ENCODE measurements at places on chromosomes 1 and 21.
A peak's percentile ranks its signal among the peaks of the same experiment; 100 is the strongest.

GRCh38 chr1:41101076-41101475, 79.6 kb upstream of the SLFNL1 start:
- no peak for DNase-seq

DNA sequence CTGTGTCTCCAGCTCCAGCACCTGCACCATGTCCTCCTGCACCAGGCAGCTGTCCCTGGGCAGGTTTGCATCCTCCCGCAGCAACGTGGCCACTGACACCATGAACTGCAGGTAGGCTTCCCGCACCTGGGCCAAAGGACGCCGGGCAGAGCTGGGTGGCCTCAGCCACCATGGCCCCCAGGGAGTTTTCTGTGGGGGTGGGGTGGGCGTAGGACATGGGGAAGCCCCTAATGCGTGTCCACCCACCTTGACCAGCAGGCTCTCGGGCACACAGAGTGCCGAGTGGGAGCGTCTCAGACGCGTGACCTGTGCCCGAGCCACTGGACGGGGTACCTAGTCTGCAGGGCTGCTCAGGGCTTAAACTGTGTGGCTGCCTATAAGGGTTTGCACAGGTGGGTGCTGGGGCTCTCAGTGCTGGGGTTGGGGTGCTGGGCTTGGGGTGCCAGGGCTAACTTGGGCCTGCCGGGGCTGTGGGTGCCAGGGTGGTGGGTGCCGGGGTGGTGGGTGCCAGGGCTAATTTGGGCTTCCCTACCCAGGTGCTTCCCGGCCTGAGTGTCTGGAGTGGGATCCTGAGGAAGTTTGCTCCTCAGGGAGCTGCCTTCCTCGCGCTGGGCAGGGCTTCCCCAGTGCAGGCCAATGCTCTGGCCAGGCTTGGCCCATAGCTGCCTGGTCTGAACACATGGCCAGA, 17.7 kb downstream of the PRXL2B start:
- DNase-seq: no peak

- peak; percentile 49 for DNase-seq
These were observed 89.8 kb downstream of the TRIM11 start for GRCh38 chr1:228316589-228317387.

- DNase-seq: peak; percentile 60
These were observed 19.9 kb upstream of the ZNF678 start for GRCh38 chr1:227543283-227544066.

DNA sequence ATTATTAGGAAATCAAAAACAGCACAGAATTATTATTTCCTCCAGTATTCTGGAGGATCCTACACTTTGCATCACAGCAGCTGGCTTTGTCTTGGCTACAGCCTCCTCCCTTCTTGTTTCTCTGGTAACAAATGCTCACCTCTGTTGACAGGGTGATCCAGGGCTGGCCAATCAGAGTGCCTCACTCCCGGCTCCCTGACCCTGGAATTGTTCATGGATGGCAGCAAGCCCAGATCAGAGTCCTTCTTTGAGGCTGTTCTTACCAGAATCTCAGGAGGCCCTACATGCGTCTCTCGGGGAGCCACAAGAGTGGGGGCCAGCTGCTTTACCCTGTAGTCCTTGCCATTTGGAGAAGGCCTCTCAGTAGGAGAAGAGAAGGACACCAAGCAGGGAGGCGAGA, 48.4 kb upstream of the IGSF5 start:
- no peak for DNase-seq

DNA sequence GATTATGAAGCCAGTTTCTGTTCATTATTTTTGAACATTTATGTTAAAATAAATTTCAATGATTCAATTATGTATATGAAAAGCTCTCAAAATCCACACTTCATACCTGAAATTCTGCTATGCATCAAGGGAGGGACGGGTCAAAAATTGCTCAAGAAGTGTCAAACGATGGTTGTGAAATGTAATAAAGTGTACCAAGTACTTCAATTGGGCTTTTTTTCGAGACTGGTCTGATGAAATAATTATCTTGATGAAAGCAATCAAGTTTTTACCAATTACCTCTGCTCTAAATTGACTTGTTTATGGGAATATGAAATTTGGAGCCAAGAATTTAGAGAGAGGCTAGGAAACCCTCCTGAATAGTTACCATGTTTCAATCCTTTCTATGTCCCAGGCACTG, 7.9 kb downstream of the OSCP1 start:
- no peak for DNase-seq

DNA sequence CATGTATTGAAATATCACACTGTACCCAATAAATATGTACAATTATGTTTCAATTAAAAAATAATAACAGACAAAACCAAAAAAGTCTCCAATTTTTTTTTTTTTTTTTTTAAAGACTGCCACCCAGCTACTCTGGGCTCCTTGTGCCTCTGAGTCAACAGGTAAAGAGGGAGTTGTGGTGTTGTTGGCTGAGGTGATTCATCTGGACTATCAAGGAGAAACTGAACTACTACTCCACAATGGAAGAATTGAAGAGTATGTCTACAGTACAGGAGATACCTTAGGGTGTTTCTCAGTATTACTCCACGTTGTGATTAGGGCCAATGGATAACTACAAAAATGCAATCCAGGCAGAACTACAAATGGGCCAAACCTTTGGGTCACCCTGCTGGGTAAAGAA, 67.9 kb downstream of the SCMH1 start:
- no peak for DNase-seq

DNA sequence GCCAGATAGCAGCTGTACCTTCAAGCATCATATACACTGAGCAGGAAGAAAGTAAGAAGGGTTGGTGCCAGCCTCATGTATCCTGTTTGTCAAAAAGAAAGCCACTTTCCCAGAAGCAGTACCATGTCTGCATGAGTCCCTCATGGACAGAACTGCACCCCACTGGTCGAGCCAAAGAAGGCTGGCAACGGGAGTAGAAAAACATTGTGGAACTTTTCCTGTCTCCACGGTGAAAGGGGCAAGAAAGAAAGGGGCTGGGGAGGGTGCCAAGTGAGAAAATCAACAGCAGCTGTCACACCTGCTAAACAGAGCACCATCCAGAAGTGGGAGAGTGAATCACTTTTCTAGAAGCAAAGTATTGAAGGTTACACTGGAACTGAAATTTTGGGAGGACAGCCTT, 621.7 kb downstream of the LMO4 start:
- DNase-seq: no peak

- DNase-seq: peak; percentile 31
These were observed 43.8 kb downstream of the RUNX3 start for GRCh38 chr1:24886241-24886640.

DNA sequence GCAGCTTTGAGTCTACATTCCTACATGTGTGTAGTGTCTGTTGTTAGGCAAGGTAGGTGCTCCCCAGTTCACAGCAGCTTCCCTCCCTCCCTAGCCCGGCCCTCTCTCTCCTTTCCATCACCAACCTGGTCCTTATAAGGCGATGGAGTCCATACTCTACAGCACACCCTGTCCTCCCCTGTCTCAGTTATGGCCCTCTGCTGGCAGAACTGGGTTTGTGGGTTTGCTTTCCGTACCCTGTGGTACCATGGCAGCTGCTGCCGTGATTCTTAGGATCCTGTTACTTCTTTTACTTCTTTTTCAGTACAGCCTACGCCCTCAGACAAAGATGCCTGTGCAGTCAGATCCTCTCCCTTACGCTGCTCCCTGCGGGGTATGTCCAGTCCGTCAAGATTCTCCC, 31.7 kb downstream of the AK5 start:
- DNase-seq: peak; percentile 64

- no peak for DNase-seq
These were observed at the start of gene TMCO2 for GRCh38 chr1:40247655-40248054. Gene TMCO2, plus strand, starts transcription at chr1:40247937. Its CDS starts 57 bp downstream, at chr1:40247994.

DNA sequence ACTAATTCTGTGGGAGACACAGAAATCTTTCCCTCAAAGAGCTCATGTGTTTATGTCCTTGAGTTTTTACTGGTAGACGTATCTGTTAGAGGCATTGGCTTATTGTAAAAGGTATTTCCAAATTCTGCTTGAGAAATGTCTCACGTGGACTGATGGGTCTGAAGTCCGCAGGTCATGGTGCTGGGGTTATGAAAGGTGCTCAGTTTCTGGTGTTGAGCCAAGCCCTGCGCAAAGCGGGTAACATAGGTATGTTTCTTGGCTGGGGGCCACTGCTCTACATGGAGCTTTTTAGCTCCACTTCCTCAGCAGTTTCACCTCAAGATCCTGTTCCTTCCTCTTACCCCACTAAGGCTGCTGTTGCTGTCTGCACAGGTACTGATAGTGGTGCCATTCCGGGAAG, 10.8 kb downstream of the UTP25 start:
- DNase-seq: no peak

DNA sequence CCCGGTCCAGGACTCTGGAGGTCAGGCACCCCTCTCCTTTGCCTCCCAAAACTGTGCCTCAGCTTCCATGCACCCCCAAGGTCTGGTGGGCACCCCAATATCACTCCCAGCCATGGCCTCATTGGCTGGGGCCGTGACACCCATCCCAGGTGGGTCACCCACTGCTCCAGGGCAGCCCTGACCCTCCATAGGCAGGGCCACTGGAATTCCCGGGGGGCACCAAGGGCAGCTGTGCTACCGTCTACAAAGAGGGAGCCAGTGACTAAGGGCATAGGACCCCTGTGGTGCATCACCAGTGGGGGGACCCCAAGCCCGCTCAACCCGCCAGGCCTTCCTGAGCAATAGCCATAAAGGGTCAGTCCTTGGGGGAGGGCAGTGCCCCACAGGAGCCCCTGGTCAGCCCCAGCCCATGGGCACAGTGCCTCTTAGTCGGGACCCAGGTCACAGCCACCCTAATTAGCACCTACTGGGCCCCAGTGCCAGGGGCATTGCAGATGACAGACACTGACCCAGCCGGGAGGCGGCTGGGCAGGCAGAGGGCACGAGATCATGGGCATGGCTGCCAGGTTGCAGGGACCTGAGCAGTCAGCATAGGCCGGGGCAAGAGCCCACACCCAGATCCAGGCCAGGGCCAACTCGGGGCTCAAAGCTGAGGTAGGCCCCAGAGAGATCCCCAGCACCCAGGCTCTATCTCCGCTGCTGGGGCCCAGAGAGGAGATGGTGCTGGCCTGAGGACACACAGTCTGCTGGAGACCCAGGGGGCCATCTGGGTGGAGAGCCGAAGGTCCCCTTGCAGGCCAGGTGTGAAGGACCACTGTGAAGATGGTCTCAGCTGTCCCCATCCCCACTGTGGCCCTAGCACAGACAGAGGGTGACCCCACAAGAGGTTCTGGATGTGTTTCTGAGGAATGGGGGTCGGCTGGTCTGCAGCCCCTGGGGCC, 19.0 kb upstream of the ARF1 start:
- DNase-seq: peak; percentile 60

DNA sequence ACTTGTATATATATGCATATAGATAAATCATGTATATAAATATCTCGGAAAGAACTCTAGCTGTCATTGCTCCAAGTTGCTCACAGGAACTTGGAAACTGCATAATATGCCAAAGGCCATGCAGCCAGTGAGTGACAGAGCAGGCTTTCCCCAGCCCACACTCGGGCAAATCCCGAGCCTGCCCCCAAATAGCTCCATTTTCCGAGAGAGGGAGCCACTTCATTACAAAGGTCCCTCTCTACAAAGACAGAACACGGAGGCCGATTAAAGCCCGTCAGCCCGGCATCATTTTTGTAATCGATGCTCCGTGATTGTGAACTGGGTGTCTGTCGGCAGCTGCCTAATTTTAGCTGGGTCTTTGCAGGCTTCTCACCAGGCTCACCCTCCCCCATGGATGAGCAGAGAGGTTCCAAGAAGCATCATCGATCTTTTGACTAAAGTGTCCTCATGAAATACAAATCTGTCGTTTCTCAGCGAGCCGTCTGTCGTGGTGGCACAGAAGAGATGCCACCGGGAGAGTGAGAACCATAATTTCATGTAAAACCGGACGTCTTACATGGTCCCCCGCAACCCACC, 663.9 kb downstream of the PTPRU start:
- no peak for DNase-seq

GRCh38 chr21:45549626-45550463, 7.6 kb upstream of the SLC19A1 start:
- peak; percentile 62 for DNase-seq

DNA sequence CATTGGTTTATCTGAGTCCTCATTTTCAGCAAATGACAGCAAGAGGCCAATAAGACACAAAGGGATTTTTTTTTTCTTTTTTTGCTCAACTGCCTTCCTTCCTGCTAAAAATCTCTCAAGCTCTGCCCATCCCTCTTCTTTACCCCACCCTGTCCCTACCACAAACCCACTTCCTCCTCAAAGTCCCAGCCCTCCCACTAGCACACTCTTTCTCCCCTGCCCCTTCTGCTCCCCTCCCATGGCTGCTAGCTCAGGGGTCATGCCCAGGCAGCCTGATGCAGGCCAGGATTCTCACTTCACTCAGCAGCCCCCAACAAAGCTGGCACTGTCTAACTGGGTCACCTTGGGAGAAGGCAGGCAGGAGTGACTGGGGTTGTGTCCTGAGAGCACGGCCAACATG, 28.8 kb upstream of the PPP2R5A start:
- DNase-seq: peak; percentile 66

- no peak for DNase-seq
These were observed 18.8 kb upstream of the LHX4 start for GRCh38 chr1:180211156-180211859.

GRCh38 chr1:199693724-199694123, 333.8 kb upstream of the NR5A2 start:
- DNase-seq: no peak

GRCh38 chr1:154714638-154715037, 106.7 kb upstream of the ADAR start:
- no peak for DNase-seq

DNA sequence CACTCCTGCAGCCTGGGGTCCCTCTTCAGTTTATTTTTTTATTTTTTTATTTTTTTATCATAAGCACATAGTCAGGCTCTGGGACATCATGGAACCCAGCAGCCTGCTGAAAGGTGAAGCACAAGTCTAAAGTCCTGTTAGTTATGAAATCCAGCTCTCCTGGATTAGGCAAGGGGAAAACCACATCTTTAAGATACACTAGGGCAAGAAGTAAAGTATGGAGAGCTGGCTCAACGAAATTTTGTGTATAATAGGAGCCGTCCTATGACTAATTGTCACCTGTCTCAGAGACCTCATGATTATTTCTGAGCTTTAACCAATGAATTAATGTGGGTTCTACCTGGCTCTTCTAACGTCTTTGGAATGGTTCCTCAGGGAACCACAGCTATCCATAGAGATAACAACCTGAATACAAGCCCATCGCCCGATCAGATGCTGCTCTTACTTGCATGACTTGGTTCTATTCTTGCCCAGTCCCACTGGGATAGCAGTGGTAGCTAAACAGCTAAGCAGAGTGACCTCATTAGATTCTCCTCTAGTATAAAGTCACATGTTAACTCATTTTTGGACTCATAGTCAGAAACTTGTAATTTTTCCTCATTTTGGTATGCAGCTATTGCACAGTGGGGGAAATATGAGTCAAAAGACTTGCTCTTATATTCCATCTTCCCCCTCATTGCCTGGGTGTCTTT, 122.7 kb downstream of the LMO4 start:
- DNase-seq: no peak

GRCh38 chr1:153945795-153946621, 510 bp downstream of the DENND4B start:
- peak; percentile 91 for DNase-seq

DNA sequence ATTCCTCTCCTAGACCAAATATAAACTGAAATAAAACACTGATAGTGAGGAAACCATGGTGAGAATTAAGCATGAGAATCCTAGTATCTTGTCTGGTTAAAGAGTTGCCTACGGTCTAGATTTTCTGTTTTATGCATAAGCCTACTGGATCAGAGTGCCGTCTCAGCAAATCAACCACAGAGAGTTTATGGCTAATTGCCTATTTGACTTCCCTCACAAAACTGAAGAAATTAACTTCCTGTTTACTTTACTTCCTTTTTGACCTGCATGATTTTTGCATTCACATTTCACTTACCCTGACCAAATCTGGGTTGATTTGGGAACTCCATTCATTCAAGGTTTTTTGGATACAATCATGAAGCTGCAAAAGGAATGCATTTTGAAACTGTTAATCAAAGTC, 5.0 kb downstream of the GCLM start:
- DNase-seq: no peak

- no peak for DNase-seq
These were observed 60.3 kb downstream of the SLC45A1 start for GRCh38 chr1:8378178-8378577.

Measured in activated effector memory CD4-positive, alpha-beta T cell treated with anti-CD3 and anti-CD28 coated beads, Interleukin-2, amount 50 U/mL, for 16 hours (primary cell).